Jurkat, Clone E6-1 (cell line): ENCODE measurements at places on chromosomes 1 and 21.

DNA sequence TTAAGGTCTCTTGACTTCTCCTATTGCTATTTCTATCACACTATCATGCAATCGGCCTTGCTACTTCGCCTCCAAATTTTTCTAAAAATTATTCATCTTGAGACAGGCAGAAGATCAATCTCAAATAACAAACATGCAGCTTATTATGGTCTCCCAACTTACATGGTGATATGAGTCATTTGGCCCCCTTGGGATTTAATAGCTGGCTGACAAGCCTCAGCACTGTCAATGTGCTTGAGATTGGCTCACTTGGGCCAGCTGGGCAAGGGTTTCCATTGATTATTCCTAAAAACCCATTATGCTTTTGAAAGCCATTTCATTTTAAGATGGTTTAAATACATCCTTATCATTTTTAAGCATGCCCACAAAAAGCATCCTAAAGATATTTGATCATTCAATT lies 224.5 kb upstream of the NFIA start:
- DNase-seq, result no peak

- DNase-seq, result no peak
Measured at GRCh38 chr1:1203561-1204424, 2.6 kb downstream of the TNFRSF18 start.

DNA sequence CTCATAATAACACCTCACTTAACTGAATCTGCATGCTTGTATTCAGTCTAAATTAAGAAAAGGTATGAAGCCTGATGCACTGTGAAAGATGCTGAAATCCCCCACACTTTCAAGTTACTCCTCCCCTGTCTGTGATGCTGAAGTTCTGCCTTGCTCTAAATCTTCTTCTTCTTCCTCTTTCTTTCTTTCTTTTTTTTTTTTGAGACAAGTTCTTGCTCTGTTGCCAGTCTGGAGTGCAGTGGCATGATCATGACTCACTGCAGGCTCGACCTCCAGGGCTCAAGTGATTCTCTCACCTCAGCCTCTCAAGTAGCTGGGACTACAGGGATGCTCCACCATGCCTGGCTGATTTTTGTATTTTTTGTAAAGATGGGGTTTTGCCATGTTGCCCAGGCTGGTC lies 231.0 kb upstream of the B3GALT2 start:
- DNase-seq, result no peak

GRCh38 chr1:119952496-119952895 lies 56.2 kb upstream of the ADAM30 start:
- DNase-seq, result no peak

- DNase-seq, result no peak
Measured at GRCh38 chr21:20822666-20823065, 175.5 kb upstream of the NCAM2 start.

- no peak for DNase-seq
Measured at GRCh38 chr1:246297279-246298265, 209.5 kb downstream of the SMYD3 start.

DNA sequence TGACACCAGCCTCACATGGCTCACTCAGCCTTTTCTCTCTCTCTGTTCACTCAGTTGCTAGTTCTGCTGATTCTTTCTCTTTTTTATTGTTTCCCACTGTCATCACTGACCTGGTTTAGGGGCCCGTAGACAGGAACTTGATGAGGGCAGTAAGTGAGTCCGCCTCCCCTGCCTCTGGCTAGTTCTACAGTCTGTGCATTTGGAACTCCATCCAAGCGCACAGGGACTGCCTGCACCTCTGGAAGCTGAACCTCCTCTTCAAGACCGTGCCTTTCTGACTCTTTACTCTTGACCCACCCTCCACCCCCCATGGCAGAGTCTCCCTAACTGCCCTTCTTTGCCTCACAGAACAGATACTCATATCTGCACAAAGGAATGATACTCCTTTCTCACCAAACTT lies 4.2 kb downstream of the TENT5C start:
- DNase-seq, result no peak

DNA sequence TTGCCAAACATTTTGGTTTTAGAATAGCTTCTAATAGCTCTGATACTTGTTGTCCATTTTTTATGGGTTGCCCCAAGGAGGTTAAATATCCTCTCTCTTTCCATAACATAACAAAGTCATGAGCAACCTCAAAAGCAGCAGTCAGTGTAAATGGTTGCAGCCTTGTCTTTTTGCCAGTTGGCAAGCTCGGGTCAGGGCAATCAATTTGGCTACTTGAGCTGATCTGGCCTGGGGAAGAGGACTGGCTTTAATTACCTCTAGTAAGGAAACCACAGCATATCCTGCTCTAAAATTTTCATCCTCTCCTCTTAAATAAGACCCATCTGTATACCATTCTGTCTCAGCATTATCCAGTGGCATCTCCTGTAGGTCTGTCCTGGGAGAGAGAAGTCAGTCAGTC lies 21.2 kb upstream of the FMO4 start:
- DNase-seq, result no peak

DNA sequence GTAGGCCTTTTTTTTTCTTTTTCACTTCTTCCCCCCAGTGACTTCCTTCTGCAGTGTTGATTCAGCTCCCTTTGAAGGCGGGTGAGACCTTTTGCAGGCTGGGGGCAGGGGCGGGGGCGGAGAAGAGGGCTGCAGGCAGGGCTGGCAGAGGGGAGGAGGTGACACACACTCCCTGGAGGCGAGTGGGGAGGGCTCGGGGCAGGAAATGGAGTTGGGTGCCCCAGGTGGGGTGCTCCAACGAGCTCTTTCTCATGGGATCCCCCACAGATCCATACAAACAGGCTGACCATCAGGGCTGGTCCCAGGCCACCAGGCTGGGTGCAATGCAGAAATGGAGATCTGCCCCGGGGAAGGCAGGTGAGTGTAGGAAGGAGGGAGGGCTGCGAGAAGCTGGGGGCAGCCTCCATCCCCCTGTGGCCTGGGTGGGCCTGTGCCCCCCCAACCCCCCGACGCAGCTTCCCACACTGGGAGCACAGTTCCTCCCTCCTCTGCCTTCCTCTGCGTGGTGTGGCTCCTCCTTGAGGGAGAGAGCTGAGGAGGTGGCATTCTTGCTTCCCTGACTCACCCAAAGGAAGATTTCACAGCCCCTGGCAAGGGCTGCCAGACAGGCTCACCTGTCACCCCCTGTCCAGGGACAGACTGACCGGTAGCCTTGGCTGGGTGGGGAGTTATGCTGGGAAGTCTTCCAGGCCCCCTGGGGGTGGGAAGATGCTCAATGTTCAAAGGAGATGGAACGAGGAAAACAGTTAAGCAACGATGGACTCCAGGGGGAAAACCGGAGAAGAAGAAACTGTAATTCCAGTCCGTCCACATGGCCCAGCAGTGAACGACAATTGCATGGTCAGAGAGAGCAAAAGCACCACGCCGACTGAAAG lies 7.1 kb upstream of the ITGB2 start:
- DNase-seq, result peak; percentile 95

DNA sequence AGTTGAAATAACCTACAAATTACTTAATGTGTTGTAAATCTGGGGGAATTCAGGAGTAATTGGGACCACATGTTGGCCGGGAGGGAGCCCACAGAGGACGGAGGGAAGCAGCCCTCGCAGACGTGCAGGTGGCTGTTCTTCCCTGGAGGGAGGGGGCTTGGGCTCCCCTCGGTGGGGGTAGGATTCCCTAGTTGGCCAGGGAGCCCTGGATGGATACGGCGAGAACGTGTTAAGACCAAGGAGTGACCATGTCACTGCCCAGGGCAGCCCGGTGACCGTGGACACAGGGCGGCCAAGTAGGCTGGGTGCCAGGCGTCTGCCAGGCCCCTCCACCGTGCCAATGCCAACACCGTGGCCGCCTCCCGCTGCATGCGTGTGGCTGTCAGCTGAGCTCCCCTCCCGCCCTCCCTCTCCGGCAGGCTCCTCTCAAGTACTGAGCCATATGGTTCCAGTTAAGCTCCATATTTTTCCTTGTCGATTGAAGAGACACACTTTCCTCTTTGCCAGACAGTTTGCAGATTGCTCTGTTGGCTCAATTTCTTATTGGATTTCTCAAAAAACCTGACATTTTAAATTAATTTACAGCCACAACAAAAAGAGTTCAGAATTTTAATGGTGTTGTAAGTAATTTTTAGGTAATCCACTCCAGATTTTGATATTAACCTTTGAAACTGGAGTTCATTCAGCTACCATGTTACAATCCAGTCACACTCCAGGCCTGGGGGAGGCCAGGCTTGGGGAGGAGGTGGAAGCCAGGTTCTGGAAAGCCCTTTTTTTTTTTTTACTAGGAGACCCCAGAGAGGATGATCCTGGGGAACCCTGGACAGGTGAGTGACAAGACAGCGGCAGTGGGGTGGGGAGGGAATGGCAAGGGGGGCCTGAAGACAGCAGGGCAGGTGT lies 71.2 kb downstream of the CASZ1 start:
- DNase-seq, result no peak

GRCh38 chr1:11888206-11888876 lies 29.6 kb upstream of the NPPB start:
- no peak for DNase-seq

DNA sequence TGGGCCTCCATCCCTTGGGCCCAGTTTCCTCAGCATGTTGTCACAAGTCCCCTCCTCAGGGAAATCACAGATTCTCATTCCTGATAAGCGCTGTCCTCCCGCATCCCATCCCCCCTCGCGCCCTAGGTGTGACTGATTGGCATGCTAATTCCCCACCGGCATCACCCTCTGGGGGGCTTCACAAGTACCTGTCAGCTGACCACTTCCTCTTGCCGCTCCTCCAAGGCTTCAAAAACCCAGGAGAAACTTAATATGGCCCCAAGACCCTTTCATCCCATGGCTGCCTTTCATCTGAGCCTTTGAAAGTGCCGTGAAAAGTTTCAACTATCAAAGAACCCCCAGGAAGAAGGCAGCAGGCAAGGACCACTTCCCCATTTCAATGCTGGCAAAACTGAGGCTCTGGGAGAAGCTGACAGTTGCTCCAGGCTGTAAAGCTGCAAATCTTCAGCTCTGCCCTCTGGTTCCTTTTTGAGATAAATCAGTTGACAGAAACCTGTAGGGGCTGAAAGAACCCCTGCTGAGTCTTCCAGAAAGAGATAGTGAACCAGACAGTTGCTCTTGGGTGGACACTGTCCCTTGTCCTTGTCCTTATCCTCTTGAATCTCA lies 12.8 kb upstream of the MIXL1 start:
- DNase-seq, result no peak

DNA sequence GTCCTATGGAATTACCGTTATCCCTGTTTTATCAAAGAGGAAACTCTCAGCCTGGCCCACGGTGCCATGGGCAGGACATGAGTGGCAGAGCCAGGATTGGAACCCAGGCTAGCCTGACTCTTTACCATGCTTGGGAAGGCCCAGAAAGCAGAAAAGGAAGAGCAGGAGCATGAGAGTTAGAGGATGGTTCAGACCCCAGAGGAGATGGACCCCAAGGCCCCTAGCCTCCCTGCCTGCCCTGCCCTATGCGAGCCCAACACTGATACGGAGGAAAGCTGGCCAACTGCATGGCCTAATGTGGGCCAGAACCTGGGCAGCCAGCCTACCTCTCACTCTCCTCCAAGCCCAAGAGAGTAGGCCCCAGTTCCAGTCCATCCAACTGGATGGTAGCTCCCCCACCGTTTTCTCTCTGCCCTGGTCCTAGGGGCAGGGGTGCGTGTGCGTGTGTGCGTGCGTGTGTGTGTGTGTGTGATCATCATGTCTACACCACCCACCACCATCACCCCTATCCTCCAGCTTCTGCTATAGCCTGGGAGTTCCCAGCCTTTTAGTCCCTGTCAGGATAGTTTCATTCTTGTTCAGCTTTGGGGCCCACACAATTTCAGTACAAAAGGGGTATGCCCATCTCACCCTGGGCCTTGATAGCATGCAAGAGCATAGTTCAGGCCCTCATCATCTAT lies 15.4 kb upstream of the MEX3A start:
- DNase-seq, result no peak

GRCh38 chr21:35390013-35390776 lies 341.1 kb upstream of the RUNX1 start:
- DNase-seq, result no peak

DNA sequence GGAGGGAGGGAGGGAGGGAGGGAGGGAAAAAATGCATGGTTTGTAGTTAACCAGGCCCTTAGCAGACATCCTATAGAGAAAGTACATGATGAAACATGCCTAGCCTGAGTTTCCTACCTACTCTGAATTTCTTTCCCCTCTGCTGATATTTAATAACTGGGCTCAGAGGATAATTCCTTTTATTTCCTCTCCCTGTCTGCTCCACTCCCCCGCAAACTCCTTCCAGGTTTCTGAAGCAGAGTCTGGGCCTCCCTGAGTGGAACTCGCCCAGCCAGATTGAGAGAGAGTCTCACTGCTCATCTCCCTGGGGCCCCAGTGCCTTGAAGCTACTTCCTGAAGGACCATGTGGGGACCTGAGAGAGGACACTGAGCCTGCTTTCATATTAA lies 111.9 kb upstream of the SLC44A3 start:
- DNase-seq, result no peak
